ENCODE measurements at places on chromosomes 1 and 21. TPM values are rescaled to one million over a fixed set of nuclear protein-coding genes. Genes with fewer than 3 reads are reported as not detected.

GRCh38 chr1:90616395-90616794, 100.7 kb downstream of the BARHL2 start:
- DNase-seq: no peak

- DNase-seq: no peak
Measured at GRCh38 chr1:83901547-83902155, 97.3 kb downstream of the TTLL7 start.

DNA sequence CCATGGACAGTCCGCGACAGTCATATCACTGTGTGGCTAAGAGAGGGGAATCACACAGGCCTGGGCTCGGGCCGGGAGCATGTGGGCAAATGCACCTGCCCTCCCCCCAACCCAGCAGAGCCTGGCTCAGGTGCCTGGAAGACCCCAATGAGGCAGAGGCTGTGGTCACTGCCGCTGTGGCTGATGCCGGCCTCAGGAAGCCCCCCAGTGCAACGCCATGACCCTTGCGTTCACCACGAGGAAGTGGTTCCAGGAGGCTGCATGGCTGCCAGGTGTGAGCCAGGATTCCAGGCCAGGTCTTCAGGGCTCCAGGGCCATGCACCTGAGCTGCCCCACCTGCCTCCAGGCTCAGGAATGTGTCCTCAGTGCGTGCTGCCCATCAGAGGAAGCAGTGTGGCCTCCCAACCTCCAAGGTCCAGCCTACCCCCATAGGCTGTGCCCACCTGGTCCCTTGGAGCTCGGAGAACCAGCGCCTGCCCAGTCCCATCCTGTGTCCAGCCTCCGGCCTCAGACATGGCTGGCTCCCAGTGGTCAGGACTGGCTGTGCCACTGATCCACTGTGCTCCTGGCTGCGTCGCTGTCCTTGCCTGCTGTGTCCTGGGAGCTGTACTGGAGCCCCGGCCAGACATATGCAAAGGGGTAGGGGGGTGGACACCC, 8.0 kb downstream of the ARHGEF16 start:
- peak; percentile 77 for DNase-seq

- no peak for DNase-seq
Measured at GRCh38 chr1:148373192-148373925, 109.7 kb downstream of the PPIAL4G start.

DNA sequence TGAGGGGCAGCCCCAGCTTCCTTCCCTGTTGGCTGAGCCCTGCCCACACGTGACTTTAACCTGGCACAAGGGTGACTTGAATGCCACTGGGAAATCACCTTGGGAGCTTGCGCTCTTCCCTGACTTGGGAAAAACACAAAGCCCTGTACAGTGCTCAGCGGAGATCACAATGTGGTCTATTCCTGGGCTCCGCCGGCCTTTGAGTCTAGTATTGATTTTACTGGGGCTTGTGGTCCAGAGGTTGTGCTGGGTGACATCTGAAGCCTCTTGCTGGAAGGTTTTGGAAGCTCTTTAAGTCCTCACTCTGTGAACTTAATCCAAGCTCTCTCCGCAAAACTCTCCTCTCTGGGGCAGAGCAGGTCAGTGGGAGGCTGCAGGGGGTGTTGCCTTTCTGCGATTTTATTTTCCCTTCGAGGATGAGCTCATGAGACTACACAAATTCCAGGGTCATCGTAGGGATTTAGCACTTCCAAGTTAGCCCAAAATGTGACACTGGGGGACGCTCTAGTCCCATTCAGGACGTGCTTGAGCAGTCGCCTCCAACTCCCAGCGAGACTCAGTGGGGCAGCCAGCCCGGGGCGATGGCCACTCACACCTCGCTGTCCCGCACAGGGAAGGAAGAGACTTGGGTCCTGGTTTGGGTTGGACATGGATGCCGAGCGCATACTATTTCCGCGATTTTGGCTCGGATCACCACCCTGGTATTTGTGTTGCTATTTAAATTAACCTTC, 291.9 kb upstream of the AJAP1 start:
- DNase-seq: no peak

GRCh38 chr21:20946701-20947100, 51.5 kb upstream of the NCAM2 start:
- no peak for DNase-seq

- no peak for DNase-seq
Measured at GRCh38 chr1:155527677-155528076, 34.9 kb downstream of the ASH1L start.

- DNase-seq: no peak
Measured at GRCh38 chr1:52358851-52359497, 7.0 kb downstream of the CC2D1B start.

- DNase-seq: no peak
Measured at GRCh38 chr1:84525779-84526178, 19.4 kb upstream of the GNG5 start.

NR5A2 gene
- total RNA-seq: 0.95 TPM

CATSPERE gene
- total RNA-seq: 1.5 TPM

FYB2 gene
- not detected for total RNA-seq

SEC16B gene
- 2.6 TPM for total RNA-seq

XCL1 gene
- not detected for total RNA-seq

ROR1 gene
- total RNA-seq: 25.8 TPM

Measured in posterior vena cava (tissue), 2 donors.